NCI-H1930 (cell line): ENCODE measurements at places on chromosomes 2 and 18.

DNA sequence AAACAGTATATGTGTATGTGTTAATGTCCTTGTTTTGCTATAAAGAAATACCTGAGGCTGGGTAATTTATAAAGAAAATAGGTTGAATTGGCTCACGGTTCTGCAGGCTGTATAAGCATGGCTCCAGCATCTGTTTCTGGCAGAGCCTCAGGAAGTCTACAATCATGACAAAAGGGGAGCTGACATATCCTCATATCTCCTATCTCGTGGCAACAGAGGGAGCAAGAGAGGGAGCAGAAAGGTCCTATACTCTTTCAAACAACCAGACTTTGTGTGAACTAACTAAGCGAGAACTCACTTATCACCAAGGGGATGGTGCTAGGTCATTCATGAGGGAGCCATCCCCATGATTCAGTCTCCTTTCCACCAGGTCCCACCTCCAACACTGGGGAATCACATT is 13.0 kb downstream of the CALCRL start:
- DNase-seq = no peak

GRCh38 chr2:224958462-224958857 is 83.8 kb downstream of the DOCK10 start:
- DNase-seq = no peak

GRCh38 chr2:131067465-131068125 is 25.7 kb downstream of the FAM168B start:
- DNase-seq = no peak

DNA sequence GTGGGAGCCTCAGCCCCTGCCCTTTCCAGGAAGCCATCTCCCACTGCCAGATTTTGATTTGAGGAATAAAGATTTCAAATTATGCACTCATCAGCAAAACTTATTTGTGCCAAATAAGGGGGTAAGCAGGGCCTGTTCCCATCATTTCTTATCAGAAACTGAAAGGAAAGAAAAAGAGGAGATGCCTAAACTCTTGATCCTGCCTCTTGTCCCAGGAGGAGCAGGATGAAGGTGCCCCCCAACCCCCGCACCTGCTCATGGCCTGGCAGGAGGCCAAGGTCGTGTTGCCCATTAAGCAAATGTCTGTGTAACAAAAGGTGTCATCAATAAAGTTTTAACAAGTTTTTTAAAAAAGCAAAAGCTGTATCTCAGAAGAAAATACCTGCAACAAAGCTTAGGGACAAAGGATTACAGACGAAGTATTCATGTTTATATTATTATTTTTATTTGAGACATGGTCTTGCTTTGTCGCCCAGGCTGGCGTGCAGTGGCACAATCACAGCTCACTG is 80.0 kb downstream of the INPP5D start:
- DNase-seq = no peak

- no peak for DNase-seq
These were observed 55.1 kb downstream of the KCNG3 start for GRCh38 chr2:42438685-42439084.

DNA sequence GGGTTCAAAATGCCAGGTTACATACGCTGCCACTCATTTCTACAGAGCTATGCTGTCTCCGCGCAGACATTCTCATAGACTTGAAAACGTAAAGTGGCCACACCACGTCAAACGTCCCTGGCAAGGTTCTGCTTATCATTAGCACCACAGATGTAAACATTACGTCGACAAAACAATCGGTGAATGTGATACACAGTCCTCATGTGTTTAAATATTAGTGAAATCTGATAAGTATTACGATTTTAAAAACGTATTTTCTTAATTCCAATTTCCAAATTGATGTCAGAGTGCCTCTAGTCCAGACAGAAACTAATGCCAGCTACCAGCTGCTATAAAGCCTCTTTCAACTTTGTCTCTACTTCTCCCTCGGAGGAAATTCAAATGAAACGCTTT is 1.2 kb downstream of the STK17B start:
- no peak for DNase-seq

GRCh38 chr2:8709611-8710010 is 27.8 kb downstream of the ID2 start:
- DNase-seq = no peak

DNA sequence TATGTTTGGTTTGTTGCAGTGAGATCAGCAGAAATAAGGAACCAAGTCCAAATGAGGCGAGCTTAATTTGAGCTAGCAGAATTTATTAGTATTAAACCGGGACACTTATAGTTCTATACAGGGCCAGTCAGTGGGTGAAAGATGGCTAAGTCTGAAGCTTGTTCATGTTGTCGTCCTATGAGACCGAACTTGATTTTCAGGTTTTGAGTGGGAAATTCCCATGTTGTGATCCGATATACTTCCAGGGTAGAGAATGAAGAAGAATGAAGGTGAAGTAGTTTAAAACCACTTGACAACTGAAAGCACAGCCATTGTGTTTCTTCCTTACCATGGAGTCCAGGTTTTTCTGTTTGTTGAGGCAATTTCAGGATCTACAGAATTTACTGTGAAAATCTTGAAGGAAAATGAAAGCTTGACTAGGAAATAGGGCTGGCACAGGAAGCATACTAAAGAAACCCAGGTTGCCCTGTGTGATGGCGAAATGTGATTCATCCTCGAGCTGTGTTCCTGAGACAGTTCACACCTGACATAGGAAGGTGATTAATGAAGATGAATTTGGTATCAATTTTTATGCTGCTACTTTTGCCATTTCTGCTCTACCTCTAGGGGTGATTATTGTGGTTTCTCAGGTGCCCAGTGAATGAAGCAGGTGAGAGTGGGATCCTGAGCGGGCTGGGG is 37.6 kb upstream of the MGAT5 start:
- no peak for DNase-seq

GRCh38 chr2:200795028-200795440 is 16.7 kb upstream of the BZW1 start:
- DNase-seq = no peak

DNA sequence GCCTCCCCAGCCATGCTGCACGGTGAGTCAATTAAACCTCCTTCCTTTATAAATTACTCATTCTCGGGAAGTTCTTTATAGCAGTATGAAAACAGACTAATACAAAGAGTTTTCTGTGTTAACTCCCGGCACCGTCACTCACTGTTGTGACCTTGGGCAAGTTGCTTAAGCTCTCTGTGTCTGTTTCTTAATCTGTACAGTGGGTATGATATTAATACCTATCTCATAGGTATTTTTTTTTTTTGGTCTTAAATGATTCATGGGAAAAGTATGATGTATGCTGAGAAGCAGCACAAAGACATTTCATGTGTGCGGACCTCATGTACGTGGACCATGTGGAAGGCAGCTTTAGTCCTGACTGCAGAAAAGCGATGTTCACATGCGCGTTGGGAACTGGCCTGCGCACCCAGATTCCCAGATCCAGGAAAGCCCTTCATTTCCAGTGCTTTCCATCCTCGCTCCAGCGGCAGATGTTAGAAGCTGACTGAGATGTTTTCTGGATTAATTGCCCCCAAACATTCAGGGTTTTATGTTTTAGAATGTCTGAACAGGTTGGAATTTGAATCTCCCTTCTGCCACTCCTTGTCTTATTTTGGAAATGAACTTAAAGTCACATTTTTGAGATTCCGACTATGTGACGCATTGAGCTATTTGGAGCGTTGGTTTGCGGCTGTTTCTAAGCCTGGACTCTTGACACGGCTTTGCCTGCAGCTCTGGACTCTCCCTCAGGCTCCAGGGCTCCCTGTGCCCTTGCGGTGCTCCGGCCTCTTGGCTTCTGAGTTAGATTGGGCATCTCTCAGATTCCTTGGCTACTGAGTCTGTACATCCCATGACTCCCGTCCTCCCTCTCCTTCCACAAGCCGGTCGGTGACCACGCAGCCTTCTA is 61.4 kb downstream of the SLC4A3 start:
- no peak for DNase-seq

DNA sequence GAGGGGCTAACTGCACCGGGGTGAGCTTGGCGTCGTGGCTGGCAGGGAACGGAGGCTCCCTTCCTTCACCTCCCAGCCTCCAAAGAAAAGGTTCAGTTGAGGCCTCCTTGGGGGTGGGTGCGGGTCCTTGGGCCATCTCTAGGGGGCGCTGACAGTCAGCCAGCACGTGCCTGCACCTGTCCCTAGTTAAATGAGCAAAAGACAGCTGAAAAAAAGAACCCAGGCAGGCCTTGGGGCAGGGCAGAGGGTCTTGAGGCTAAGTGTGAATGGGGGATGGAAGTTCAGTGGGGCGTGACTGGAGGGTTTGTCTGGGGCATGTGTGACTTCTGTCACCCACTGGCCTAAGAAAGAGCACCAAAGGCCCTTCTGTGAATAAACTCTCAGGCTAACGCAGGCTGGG is 56.4 kb downstream of the ZFP36L2 start:
- DNase-seq = no peak

DNA sequence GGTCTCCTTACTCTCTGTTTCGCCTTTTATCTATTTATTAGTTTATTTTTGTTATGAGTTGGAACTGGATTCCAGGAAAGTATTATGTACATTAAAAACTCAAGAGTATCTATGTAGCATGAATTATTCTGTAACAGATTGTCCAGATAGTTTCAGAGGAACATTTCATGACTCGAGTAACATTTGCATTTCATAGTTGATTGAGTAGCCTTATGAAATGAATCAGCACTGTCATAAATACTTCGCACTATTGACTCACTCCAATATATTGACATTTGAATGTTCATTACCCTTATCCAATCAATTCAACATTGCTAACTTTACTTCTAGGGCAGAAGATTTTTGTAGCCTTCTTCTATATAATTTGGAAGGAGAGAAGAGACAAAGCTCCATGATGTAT is 11.3 kb upstream of the VRK2 start:
- no peak for DNase-seq

DNA sequence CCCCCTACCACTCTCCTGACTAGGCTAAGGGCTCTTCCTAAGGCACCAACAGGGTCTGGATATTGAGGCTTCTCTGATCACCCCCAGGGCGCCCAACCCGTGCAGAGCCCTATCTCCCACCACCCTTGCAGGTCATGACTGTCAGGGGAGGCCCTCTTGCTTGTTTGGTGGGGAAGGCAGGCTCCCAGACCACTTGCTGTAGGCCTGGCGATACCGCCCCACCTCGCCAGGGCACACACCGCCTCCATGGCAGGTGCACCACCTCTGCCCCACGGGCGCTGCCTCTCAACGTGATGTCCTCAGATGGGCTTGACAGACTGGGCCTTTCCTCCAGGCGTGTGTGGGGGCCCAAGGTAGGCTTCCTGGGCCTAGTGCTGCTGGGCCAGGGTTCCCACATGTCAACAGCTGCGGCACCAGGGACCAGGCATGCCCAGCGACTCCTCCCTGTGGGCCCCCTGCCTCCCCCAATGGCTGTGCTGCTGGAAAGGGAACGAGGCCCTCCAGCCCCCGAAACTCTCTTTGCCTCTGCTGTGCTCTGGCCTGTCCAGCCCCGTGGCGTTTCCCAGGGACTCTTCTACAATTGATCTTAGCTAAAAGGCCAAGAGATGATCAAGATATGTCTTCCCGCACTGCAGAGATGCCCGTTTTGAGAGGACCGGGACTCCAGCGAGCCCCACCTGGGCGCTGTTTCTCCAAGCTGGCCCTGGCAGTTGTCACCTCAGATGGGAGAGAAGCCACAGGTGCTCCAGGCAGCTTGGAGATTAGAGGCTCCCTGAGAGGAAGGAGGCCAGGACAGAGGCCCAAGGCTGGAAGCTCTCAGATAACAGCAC is 7.5 kb downstream of the NPPC start:
- DNase-seq = no peak

DNA sequence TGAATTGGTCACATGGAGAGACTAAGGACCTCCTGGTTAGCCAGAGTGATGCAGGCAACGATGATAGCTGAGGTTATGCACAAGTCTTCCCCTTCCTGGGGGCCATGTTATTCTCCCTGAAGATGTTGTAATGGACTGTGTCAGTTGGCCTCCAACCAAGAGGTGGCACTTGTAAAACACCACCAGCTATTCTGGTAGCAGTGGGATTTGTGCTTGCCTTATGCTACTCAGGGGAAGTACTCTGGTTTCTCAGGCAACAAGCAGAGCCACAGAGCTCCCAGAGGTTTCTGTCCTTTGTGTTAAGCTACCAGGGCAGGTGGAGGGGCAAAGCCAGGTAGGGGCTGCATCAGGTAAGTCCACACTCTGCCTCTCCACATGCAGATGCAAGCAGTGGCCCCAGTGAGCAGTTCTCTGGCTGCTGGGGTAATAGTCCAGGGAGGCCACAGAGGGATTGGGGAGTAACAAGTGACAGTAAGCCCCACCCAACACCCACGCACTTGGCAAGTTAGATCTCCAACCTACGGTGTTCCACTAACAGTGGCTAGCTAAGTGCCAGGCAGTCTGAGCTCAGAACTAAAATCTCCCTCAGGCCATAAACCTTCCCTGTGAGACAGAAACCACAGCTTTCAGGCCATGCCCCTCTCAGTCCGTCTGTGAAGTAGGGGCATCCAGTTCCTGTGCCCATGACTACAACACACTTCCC is 99.7 kb downstream of the RND3 start:
- no peak for DNase-seq

DNA sequence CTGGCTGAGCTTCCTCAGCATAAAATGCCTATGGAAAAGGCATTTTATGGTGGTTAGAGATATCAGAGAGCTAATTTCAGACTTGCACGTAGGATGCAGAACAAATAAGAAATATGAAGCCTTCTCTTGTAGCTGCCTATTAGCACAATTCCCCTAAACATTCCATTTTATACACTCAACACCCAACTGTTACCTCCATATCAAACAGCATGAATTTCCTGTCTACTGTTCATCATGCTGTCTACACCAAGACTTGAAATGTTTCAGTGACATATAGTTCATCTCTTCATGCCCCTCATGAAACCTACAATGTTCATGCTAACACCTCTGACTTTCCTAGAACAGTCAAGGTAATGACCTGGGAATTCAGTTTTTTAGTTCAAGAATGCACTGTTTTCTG is 249.9 kb downstream of the PIEZO2 start:
- no peak for DNase-seq

DNA sequence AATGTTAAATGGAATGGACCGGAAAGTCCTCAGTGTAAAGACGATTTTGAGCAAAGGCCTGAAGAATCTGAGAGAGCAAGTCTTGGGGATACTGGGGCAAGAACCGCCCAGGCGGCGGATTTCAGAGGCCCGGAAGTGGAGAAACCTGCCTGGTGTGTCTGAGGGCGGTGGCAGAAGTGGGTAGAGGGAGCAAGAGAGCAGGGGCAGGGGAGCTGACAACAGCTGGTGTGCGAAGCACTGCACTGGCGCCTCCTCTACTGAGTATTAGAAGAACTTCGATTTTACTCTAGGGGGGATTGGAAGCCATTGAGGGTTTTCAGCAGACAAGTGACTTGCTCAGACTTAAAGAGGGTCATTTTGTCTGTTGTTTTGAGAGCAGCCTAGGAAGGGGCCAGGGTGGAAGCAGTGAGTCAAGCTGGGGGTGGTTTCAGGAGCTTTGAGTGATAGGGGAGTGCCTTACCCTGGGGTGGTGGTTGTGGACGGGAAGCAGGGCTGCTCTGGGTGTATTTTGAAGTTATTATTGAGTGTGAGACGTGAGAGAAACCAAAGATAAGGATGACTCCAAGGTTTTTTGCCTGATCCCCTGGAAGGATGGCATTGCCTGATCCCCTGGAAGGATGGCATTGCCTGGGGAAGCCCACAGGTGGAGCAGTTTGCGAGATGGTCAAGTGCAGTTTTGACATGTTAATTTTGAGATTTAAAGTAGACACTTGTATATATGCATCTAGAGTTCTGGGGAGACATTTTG is 52.5 kb downstream of the ZNF236 start:
- no peak for DNase-seq
